ENCODE measurements at places on chromosomes 12 and 14.

- DNase-seq = no peak
Measured at GRCh38 chr12:45121224-45121623, 70.3 kb upstream of the DBX2 start.

- DNase-seq = no peak
Measured at GRCh38 chr12:27505109-27505508, 18.9 kb upstream of the PPFIBP1 start.

- DNase-seq = no peak
Measured at GRCh38 chr14:56273951-56274350, 155.7 kb downstream of the PELI2 start.

- DNase-seq = no peak
Measured at GRCh38 chr14:61726778-61727658, 31.7 kb downstream of the HIF1A start.

DNA sequence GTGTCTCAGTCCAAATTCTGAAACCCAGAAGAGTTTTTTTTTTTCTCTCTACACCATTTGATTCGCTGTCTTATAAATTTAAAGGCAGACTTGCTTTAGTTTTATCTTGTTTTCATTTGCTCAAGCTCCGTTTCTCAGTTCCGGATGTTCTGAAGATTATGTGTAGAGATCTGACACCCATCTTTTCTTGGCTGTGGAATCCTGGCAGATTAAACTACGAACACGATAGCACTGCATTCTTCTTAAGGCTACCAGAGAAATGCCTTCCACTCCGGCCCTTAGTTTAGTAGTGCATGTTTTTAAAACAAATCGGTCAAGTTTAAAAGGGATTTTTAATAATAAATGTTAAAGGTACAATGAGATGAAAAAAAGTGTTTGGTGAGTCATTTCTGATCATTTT, 106.4 kb downstream of the LMO3 start:
- no peak for DNase-seq

- DNase-seq = no peak
Measured at GRCh38 chr12:2074792-2075191, 22.0 kb downstream of the CACNA1C start.

GRCh38 chr12:91432755-91433154, 250.1 kb upstream of the DCN start:
- no peak for DNase-seq

DNA sequence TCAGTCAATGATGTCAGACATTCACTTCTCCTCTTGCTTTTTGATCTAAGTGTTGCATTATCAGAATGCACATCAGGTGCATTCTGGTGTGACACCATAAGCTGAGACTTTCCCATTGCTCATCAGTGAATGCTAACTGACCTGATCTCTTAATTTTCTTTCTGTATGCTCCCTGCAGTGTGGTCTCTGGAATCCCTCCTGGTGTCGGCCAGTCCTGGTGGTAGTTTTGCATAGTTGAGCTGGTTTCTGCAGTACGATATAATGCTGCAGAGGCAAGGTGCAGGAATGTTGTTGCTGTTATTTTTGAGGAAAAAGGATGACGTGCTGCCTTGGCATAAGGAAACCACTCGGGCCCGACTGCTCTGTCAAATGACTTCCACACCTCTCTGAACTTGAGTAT, 11.0 kb upstream of the SRP54 start:
- no peak for DNase-seq

- DNase-seq = no peak
Measured at GRCh38 chr14:56630707-56631106, 51.1 kb downstream of the TMEM260 start.

DNA sequence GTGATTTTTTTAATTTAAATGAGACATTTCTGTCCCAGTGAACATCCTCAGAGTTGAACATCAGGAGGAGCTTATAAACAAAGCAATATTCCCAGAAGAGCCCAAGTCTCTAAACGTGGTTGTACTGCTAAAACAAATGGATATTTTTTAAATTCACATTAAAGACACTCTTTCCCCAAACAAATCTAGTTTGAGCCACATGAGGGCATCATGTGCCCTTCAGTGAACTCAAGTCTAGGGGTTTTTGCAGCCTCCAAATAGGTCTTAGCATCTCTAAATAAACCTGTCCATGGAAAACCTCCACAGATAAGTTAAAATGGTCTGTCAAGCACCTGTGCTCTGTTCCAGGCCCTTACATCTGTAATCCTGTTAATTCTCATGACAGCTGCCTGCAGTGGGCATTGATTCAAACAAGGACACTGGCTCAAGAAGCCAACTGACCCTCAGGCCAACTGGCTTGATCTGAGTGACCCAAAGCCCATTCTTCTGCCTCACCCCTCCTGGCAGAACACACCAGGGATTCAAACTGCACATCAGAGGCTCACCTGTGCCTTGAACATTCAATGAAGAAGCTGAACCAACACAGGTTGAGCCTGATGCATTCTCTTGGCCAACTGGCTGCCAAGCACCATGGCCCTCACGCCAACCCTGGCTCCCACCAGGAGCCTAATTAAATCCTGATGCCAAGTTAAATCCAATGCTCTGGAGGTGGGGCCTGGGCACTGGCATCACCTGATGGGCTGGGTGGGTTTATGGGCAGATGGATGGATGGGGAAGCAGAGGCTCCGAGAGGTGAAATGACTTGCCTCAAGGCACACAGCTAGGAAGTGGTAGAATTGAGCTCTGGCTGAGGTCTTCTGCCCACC, 8.6 kb downstream of the ISCU start:
- no peak for DNase-seq

- DNase-seq = no peak
Measured at GRCh38 chr12:121806009-121806545, 2.3 kb downstream of the SETD1B start.

DNA sequence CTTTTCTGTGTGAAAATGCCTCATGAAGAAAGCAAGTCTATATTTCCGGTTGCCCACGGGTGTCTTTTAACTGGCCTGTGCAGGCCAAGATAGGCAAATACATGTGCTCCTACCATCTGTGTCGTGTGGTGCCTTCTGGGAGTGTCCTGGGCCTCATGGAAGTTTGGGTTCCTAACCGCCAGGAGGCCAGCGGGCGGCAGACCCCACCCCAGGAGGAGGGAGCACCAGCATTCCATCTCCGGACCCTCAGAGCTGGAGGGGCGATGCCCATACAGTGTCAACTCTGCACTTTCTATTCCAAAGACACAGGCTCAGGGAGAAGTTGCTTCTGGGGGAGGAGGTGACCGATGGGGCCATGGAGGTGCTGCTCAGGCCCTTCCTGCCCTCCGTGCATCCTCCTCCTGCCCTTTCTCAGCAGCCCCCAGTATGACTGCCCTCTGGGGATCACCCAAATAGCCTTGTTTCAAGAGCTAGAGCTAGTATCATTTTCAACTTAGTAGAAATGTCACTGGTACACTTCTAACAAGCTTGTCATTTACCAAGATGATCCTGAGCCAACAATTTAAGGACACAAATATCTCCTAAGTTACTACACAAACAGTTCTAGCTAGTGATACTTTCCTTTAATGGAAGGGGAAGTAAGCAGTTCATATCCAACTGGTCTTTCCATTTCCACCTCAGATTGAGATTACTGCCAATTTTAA, 17.8 kb downstream of the CCDC92 start:
- DNase-seq = no peak

DNA sequence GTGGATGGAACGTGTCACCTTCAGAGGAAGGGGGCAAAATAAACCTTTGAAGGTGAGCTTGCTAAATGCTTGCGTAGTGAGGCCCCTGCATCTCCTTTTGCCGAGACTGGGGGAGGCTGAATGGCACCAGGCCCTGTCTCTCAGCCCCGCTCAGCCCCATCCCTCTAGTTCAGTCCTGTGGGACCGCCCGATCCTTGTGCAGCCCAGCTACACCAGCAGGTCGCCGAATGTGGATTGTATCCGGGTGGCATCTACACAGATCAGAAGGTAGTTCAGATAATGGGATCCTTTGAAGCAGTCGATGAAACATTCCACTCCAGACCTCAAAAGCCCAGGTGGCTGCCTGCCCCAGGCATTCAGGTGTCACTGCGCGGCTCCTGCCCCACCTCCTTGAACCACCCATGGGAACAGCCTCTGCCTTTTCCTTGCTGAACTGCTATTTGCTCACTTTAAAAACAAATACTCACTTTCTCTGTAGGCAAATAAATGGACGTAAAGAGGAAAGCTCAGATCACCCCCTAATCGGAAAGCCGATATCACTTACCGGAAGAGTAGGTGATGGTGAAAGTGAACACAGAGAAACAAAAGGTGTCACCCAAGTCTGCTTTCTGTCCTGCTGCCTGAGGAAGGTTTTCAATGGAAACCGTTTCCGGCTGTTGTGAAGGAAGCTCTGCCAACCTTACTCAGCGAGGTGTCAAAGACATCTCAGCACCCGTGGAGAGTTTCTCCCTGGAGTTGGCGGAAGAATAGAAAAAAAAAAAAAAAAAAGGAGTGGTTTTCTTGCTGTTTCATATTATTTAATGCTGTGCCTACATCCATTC, 100.3 kb upstream of the NCOR2 start:
- no peak for DNase-seq

GRCh38 chr12:75699728-75700496, 188.5 kb upstream of the KRR1 start:
- DNase-seq = no peak

- DNase-seq = no peak
Measured at GRCh38 chr14:77872983-77873382, 73.1 kb downstream of the ADCK1 start.

GRCh38 chr12:83864054-83864453, 1048.5 kb downstream of the SLC6A15 start:
- DNase-seq = no peak

- DNase-seq = no peak
Measured at GRCh38 chr12:1812650-1813302, 7.6 kb upstream of the LRTM2 start.

DNA sequence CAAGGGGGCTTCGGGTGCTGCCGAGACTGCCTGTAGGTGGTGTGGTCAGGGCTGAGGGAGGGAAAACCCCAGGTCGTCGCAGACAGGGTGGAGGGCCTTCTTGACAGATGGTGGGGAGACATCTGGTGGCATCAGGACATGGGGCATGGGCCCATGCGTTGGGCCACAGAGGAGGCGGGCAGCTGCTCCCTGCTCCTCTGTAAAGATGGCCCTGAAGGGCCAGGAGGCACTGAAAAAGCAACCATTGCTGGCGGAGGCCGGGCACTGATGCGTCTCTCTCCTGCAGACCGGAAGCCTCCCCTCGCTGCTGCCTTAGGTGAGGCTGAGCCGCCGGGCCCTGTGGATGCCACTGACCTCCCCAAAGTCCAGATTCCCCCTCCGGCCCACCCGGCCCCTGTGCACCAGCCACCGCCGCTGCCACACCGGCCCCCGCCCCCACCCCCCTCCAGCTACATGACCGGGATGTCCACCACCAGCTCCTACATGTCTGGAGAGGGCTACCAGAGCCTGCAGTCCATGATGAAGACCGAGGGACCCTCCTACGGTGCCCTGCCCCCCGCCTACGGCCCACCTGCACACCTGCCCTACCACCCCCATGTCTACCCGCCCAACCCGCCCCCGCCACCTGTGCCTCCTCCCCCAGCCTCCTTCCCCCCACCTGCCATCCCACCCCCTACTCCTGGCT, 28.8 kb downstream of the CCNK start:
- no peak for DNase-seq

- DNase-seq = no peak
Measured at GRCh38 chr12:2751686-2752085, 43.1 kb upstream of the FKBP4 start.

DNA sequence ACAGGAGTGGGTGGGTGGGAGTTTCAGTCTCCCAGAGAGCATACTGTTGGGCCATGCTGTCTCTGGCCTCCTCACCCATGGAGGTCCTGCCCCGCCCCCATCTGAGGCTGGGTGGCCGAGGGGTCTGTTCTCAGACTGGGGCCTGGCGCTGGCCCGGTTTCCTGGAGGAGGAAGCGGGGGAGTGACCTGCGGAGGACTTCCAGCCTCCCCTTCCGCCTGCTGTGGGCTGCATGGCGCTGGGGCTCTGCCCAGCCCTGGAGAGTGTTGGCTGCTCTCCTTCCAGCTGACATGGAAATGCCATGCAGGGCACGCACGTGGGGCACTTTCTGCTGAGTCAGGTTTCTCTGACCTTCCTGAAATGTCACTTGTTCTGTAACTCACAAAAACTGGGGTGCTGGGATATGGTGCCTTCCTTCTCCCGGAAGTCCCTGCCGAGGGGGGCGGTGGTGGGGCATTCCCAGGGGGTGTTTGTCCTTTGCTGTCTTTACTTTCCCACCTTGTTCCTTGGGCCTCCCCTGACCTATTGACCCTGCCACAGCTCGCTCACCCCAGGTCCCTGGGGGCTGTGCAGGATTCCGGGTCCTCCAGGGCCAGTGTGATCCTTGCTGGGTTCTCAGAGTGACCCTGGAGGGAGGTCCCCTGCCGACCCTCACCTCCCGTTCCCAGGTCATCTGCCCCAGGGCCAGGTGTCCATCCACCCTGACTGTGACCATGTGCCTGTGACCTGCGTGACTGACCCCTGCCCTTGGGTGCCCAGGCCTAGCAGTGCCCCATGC, 23.6 kb downstream of the PACS2 start:
- DNase-seq = no peak

- no peak for DNase-seq
Measured at GRCh38 chr12:38152816-38153736, 163.5 kb upstream of the ALG10B start.

DNA sequence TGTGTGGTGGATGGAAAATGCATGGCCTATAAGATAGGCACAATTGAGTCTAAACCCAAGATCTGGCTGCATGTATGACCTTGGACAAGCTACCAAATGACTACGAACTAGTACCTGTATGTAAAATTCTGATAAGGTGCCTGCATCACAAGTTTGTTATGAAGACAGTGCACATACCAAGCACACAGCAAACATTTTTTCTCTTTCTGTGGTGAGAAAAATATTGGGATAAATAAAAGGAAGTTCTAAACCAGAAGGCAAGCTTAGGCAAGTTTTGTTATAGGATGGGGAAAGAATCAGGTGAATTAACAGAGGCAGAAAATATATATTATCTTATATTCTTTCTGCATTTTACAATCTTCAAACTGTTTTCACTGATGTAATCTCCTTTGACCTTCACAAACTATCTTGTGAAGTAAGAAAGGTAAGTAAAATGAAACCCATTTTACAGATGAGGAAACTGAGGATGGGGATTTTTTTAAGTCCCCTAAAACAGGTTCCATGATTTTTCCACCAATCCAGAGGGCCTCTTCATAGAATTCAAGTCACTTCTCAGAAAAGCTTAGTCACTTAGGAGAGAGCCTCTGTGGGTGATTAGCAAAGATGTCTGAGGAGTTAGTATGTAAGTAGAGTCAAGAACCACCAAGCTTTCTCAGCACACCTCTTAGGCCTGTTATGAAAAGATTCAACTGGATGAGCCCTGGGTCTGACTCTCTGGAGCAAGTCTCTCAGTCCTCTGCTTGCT, 132.0 kb upstream of the RAP1B start:
- no peak for DNase-seq

GRCh38 chr12:102480406-102480805, at the start of gene IGF1:
Gene IGF1, minus strand, starts transcription at chr12:102480563. Its CDS starts 182 bp downstream, at chr12:102480381.
- no peak for DNase-seq

DNA sequence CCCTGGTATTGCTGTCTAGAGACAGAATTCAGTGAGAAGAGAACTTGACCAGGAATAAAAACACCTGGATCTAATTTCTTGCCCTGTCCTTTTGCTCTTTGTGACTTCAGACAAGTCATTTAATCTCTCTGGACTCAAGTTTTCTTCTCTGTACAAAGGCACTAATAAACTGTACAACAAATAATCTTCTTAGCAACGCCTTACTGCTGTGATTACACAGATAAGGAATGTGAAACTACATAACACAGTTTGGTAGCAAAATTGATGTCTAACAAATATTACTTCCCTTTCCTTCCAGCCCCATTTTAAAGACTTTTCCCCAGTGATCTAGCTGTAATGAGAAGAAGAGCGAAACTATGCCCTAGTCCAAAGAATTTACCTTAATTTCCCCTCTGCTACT, 69.3 kb downstream of the BCAT1 start:
- no peak for DNase-seq

- no peak for DNase-seq
Measured at GRCh38 chr12:48691826-48692487, 9.9 kb upstream of the KANSL2 start.

GRCh38 chr12:107277855-107278254, 184.5 kb upstream of the CRY1 start:
- DNase-seq = no peak
